NCI-H446 (cell line): ENCODE measurements at places on chromosomes 5 and 9.

- DNase-seq: no peak
Observed at GRCh38 chr9:127566351-127567001, 45.6 kb upstream of the STXBP1 start.

DNA sequence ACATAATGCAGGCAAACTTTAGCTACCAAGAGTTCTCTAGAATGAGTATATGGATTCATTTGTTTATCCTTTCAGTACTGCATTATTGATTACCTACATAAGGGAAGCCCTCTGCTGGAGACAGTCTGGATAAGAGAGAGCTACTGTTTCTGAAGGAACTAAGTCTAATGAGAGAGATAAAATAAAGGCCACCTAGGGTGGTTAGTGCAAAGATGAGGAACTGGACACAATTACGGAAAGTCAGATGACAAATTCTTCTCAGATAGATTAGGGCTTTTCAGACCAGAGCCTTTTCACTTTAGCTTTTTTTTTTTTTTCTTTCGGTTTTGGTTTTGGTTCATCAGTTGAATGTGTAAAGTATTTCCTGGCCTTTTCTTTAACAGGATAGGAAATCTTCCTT, 31.3 kb downstream of the ISOC1 start:
- DNase-seq: no peak

DNA sequence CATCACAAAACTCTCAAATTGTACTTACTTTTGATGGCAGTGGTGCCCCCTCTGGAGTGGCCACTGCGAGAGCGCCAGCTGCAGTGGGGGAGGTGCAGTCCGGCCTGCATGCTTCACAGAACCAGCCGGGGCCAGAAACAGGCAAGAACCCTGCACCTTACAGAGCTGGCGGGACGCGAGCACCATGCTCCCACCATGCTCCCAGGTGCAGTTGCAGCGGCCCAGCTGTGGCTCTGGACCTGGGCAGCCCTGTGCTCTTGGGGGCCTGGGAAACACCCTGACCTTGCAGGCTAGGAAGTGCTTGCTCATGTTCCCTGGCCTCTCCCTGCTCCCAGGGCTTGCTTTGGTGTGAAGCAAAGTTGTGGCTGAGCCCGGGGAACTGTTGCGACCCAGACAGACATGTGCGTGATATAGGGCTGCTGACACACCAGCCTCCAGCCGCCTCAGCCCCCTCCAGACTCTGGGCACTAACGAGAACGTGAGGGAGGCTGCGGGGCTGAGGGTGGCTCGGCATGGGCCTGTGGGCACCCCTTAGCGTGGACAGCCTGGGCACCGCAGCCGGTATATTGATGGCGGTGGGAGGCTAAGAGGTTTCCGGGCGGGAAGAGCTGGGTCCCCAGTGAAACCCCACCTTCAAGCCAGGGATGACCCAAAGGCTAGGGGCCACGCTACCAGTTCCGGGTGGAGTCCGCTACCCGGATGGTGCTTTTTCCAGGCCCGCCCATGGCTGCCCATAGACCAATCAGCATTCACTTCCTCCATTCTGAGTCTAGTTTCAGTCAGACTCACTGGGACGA, 1809.9 kb upstream of the ACO1 start:
- DNase-seq: no peak

DNA sequence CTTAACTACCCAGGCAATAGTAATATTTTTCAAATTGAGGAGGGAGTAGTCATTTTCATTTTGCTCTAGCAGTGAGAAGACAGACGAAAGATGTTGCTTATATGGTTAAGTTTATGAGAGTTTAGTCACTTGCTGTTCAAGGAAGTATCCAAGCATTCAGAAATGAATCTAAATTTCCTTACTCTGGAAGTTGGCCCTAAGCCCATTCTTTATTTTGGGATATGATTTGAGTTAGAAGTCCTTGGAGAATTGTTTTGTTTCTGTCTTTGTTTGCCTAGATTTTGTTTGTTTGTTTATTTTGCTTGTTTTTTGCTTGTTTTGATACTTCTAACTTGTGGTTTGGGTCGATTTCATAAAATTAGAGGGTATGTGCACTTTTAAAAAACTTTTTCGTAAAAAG, 146.4 kb upstream of the FGF10 start:
- DNase-seq: no peak

DNA sequence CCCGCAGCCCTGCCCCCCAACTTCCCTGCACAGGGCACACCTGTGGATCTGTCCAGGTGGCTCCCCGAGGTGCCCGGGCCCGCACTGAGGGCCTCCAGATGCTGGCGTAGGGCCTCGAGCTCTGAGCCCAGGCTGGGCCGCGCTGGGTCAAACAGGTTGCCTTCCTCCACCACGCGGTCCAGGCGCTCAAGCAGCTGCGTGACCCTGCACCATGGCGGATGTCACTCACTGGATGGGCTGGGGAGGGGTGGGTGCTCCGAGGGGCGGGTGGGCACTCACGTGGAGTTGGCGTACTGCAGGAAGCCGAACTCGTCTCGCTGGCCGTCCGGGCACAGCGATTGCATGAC, 5.4 kb downstream of the ABCA2 start:
- no peak for DNase-seq

- DNase-seq: no peak
Observed at GRCh38 chr5:2187687-2188086, 305.0 kb upstream of the IRX4 start.

- no peak for DNase-seq
Observed at GRCh38 chr9:138053996-138054752, 176.6 kb downstream of the CACNA1B start.

- DNase-seq: no peak
Observed at GRCh38 chr9:15086778-15087324, 176.6 kb upstream of the FREM1 start.

GRCh38 chr5:102421647-102422046, 77.2 kb downstream of the SLCO6A1 start:
- no peak for DNase-seq

- no peak for DNase-seq
Observed at GRCh38 chr9:121785673-121786542, 134.5 kb downstream of the DAB2IP start.

DNA sequence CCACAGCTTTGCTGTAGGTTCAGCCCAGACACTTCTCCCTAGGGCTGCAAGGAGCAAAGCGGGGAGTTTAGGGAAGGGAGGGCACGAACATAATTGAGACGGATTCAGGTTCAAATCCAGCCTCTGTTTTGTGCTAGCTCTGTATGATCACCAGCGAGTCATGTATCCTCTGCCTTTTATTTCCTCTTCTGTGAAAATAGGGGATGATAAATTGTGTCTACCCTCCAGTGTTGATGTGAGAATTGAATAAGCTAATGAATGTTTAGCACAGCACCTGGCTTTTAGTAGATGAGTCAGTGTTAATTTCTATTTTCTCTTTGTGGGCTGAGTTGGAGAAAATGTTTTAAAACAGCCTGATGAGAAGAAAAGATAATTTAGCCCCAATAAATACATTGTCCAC, 6.2 kb downstream of the MLANA start:
- no peak for DNase-seq

GRCh38 chr9:79346350-79347020, 225.3 kb upstream of the TLE4 start:
- no peak for DNase-seq

GRCh38 chr5:149323210-149323609, 22.1 kb upstream of the GRPEL2 start:
- DNase-seq: no peak

GRCh38 chr5:143271431-143271830, 132.1 kb downstream of the NR3C1 start:
- DNase-seq: no peak

DNA sequence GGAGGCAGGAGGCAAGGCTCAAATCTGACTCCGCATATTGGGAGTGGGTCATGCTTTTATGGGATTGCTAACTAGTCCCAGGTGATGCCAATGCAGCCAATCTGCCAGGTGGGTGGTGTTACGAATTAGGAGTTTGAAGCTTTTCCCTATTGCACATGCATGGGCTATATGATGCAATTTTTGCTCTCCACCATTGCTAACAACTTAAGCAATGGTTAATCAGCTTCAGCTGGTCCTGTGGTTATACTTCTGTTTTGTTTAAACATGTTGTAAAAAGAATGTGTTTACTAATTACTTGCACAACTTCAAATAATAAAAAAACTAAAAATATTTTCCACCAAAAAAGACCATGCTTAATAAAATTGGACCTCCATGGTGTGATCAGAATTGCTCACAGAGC, 55.7 kb downstream of the SHC3 start:
- no peak for DNase-seq

- DNase-seq: no peak
Observed at GRCh38 chr5:138692370-138692769, 60.9 kb upstream of the CTNNA1 start.

- no peak for DNase-seq
Observed at GRCh38 chr9:81183761-81184160, 505.6 kb downstream of the TLE1 start.

DNA sequence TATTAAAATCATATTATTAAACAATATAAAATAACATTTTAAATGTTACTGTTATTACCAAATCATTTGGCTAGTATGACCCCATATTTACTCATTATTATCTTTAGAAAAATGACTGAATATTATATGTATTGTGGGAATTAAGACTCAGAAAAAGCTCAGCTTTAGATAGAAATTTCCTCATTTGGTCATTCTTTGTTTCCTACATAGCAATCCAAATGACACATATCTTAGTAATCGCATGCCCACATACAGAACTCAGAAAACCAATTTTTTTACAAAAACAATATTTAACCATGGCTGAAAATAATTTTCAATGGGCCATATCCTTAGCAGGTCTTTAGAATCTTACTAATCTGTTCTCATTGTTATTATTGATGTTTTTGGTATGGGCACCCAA, 53.8 kb upstream of the TSLP start:
- no peak for DNase-seq

GRCh38 chr5:148376198-148376597, 7.6 kb upstream of the FBXO38 start:
- DNase-seq: no peak

DNA sequence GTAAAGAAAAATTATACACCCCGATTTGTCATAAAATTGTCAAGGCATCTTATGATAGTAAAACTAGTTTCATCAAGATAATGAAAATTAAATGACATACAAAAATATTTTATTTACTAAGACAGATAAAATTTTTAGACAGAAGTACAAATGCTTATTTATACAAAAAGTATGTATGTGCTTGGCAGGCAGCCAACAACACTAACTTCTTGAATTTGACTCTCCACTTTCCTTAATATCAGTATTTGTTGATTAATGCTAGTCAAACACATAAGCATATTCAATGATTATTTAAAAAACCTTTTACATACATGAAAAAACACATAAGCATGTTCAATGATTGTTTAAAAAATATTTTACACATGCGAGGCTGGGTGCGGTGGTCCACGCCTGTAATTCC, 1079.9 kb upstream of the CDH6 start:
- no peak for DNase-seq

DNA sequence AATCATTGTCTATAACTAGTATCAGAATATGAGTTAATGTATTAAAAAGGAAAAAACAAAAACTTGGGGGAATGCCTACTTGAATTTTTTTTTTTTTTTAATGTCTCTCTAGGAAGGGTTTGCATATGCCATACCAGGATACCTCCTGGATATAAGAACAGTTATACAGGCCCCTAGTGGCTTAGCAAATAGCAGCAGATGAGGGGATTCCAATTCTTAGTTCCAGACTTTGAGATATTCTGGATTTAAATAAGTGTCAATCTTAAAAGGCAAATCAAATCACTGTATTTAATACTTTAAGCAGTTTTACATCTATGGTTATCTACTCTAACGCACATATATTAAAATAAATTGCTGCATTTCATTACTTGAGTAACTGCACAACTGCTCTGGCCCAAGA, 1055.5 kb upstream of the DMAC1 start:
- peak; percentile 55 for DNase-seq

DNA sequence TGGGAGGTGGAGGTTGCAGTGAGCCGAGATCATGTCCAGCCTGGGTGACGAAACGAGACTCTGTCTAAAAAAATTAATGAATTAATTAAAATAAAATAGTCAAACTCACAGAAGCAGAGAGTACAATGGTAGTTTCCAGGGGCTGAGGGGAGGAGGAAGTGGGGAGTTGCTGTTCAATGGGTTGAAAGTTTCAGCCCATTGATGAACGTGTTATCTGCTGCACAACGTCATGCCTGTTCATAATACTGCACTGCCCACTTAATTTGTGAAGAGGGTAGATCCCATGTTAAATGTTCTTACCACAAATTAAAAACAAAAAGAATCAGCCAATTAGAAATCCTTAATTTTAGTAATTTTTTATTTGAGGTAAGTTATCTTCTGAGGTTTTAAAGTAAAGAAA, 16.4 kb upstream of the RUFY1 start:
- DNase-seq: no peak

DNA sequence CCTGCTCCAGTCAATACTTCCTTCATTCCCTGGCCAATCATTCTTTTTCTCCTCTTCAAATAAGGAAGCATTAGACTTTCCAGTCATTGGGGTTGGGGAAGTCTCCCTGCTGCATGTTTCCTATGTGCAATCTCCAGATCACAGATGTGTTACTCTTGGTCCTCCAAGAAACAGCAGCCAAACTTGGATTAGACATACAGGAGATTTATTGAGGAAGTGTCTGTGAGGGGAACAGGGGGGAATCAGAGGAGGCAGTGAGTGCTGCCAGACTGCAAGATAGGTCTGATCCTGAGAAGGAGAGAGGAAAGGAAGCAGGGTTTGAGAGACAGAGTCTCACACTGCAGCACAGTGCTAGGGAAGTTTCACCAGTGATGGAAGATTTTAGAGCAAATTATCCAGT, 40.6 kb upstream of the SLIT3 start:
- DNase-seq: no peak

DNA sequence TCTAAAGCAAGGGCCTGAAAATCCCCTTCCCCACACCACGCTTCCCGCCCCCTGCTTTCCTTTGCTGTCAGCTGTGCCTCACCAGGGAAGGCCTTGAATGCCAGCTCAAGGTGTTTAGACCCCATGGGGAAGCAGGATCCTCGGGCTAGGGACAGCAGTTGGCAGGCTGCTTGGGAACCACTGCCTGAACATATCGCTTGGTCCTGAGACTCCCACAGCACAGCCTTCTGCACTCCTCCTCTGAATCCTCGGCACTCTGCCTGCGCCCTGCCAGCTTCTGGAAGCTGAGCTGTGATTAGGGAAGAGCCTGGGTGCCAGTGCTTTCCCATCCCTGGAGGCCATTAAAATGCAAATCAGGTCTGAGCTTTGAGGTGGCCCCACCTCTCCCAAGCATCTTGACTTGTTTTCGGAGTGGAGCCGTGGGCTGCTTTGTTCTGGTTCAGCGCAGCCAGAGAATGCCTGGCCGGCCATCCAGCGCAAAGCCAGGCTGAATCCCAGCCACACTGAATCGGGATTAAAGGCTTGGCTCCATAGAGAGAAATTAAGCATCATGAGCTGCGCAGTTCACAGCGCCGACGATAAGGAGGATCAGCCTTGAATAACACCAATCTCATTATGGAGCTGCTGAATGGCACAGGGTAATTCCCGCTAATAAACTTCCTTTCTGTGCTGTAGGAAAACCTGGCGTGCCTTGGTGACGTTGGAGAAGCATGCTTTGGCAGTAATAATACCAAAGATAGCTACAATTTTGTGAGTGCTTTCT, 40.0 kb downstream of the AMBP start:
- DNase-seq: no peak

- DNase-seq: no peak
Observed at GRCh38 chr9:130735566-130735965, 42.0 kb downstream of the EXOSC2 start.
